Stimulated activated CD4-positive, alpha-beta T cell treated with anti-CD3 and anti-CD28 coated beads, TNF-alpha, amount 100 ng/mL, for 4 hours (primary cell): ENCODE measurements at places on chromosomes 2 and 18.
A peak's percentile ranks its signal among the peaks of the same experiment; 100 is the strongest.

GRCh38 chr18:61850756-61851155 lies 42.1 kb downstream of the RNF152 start:
- no peak for DNase-seq

DNA sequence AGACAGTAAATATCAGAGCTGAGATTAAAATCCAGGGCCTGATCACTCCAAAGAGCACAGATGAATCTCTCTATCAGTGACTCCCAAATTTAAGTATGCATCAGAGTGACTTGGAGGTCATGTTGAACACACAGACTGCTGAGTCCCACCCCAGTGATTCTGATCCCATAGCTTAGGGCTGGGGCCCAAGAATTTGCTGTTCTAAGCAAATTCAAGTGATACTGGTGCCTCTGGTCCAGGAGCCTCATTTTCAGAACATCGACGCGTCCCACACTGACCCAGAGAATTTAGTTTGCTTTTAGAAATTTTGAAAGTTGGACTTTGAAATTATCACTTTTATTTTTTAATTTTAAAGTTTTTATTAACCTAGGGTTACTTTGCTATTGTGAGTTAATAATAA lies 72.7 kb upstream of the NETO1 start:
- no peak for DNase-seq

DNA sequence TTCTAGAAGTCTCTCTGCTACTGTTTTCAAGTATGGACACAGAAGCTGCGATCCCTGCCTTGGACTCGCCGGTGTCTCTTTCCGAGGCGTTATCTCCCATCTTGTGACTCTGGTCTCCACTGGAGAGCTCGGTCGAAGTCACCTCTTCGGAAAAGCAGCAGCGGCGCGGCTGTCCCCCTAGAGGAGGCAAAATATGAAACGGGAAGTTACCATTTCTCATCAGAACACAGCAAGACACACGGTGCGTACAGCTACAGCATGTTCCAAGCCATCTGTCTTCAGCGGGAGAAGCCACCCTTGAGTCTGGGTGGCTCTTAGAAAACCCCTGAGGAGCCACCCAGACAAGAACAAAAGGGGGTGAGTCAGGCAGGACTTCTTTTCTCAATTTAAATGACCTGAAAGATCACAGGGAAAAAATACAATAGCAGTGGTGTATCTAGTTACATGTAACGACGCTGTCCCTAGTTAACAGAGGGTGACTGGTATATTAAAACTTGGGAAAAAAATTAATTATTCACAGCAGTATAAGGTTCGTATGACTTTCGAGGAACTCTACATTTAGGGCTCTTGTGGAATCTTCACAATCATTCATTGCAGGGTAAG lies 114.8 kb downstream of the ZNF516 start:
- no peak for DNase-seq

- DNase-seq = no peak
Measured at GRCh38 chr18:12639990-12640880, 17.7 kb downstream of the SPIRE1 start.

- DNase-seq = no peak
Measured at GRCh38 chr2:224328798-224329197, 73.1 kb downstream of the FAM124B start.

GRCh38 chr18:63487676-63488075 lies 10.9 kb downstream of the SERPINB5 start:
- no peak for DNase-seq

GRCh38 chr2:179745635-179746256 lies 115.7 kb downstream of the ZNF385B start:
- no peak for DNase-seq

DNA sequence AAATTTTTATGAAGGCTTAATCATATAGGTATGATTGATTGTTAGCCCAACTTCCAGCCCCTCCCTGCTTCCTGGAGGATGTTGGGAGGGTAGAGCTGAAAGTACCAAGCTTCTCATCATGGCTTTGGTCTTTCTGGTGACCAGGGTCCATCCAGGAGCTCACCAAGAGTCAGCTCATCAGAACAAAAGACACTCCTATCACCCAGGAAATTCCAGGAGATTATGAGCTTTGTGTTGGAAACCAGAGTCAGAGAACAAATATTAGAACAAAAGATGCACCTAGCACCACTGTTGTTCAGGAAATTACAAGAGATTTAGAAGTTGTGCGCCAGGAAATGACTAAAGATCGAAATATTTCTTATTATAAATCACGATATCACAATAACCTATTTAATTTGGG lies 119.9 kb upstream of the THUMPD2 start:
- DNase-seq = no peak

- no peak for DNase-seq
Measured at GRCh38 chr2:173235947-173236803, 118.5 kb upstream of the CDCA7 start.

- DNase-seq = no peak
Measured at GRCh38 chr18:23888881-23889280, 125.7 kb upstream of the TTC39C start.

DNA sequence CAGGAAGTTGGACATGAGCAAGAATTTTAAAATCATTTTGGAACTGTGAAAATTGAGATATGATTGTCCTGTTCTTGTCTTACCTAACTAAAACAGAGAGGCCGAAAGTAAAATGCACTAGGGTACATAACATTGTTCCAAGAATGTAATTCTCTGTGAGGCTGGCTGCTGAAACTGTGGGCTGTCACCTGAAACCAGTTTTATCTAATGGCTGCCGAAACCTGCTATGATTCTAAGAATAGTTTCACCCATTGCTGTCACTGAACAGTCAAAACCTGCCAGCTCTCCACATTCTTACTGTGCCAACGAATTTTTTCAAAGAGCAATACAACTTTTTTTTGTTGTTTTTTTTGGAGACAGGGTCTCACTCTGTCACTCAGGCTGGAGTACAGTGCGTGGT lies 119.3 kb upstream of the ZSWIM2 start:
- no peak for DNase-seq

- no peak for DNase-seq
Measured at GRCh38 chr2:176415937-176416499, 146.8 kb downstream of the MTX2 start.

GRCh38 chr2:53751728-53752127 lies 15.9 kb upstream of the CHAC2 start:
- no peak for DNase-seq

- DNase-seq = no peak
Measured at GRCh38 chr2:128091726-128092080, 703 bp downstream of the UGGT1 start.

DNA sequence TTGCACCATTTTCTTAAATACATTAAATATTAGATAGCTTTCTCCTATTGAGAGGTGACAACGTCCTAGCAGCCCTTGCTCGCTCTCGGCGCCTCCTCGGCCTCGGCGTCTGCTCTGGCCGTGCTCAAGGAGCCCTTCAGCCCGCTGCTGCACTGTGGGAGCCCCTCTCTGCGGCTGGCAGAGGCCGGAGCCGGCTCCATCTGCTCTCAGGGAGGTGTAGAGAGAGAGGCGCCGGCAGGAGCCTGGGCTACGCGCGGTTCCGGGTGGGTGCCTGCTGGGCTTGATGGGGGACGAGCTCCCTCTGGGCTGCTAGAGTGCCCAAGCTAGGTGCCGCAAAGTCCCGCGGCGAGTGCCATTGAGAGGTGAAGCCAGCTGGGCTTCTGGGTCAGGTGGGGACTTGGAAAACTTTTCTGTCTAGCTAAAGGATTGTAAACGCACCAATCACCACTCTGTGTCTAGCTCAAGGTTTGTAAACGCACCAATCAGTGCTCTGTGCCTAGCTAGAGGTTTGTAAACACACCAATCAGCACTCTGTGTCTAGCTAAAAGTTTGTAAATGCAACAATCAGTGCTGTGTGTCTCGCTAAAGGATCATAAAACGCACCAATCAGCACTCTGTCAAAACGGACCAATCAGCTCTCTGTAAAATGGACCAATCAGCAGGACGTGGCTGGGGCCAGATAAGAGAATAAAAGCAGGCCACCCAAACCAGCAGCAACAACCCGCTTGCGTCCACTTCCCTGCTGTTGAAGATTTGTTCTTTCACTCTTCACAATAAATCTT lies 3.1 kb downstream of the RPRD1A start:
- DNase-seq = no peak

- DNase-seq = no peak
Measured at GRCh38 chr2:2799151-2799697, 468.1 kb upstream of the MYT1L start.

DNA sequence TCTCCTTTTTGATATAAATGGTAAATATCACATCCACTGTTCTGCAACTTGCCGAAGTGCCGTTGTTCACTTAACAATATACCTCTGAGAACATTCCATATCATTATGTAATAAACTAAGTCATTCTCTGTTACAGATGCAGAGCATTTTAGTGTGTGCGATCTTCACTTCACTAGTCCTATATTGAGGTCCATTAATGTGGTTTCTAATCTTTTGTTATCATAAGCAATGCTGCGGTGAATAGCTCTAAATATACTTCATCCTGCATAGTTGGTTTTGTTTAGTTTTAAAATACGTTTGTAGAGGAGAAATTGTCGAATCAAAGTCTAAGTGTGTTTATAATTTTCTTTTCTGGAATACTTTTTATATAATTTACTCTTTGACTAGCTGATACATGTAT lies 280.3 kb upstream of the TRIB2 start:
- no peak for DNase-seq

- DNase-seq = no peak
Measured at GRCh38 chr18:45439851-45440645, 175.2 kb upstream of the SLC14A2 start.

- no peak for DNase-seq
Measured at GRCh38 chr2:78486565-78486964, 538.9 kb upstream of the REG3G start.

- no peak for DNase-seq
Measured at GRCh38 chr2:98484121-98484557, 39.5 kb downstream of the INPP4A start.

DNA sequence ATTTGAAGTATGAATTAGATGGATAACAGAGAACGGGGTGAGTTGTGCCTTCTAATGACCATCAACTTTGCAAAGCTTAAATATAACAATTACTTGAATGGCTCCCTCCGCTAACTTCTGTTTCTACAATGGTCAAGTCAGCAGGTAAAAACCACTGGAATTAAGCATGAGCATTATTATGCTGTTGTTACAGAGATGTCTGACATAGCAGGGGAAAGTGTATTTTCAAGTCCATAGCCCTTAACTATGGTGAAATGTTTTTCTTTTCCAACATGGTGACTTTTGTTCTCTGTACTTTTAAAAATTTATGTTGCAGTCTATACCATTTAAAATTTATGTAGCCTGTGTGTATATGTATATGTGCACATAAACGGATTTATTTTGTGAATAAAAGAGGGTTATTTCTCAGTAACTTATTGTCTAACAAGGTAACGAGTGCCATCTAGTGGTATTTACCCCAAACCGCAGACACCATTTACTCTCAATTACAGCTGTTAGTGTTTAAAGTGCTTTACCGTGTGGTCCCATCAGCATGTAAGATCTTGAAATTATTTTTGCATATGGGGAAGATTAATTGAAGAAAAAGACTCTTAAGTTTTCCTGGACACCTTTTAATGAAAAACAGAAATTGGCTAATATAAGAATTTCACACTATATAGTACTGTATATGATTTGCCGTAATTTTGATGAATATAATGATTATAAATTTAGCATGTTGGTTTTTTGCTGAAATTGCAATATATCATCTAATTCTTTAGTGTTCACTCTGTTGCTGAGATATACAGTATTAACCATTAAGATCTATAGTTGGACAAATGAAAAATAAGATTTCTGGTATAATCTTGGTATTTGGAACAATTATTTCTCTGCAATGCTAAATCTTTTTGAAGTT lies 78.2 kb downstream of the UBE2E3 start:
- DNase-seq = peak; percentile 13

GRCh38 chr2:19893520-19894133 lies 8.2 kb downstream of the TTC32 start:
- DNase-seq = no peak

GRCh38 chr2:85772841-85773491 lies 19.2 kb downstream of the ATOH8 start:
- no peak for DNase-seq

GRCh38 chr2:11914455-11914854 lies 168.0 kb downstream of the LPIN1 start:
- DNase-seq = no peak

- no peak for DNase-seq
Measured at GRCh38 chr2:240198226-240198625, 57.8 kb upstream of the OTOS start.

- DNase-seq = no peak
Measured at GRCh38 chr2:10382354-10383061, 65.6 kb downstream of the ODC1 start.

GRCh38 chr2:172704072-172704936 lies 31.3 kb upstream of the RAPGEF4 start:
- no peak for DNase-seq

- DNase-seq = no peak
Measured at GRCh38 chr2:120141300-120142069, 81.7 kb downstream of the TMEM185B start.

DNA sequence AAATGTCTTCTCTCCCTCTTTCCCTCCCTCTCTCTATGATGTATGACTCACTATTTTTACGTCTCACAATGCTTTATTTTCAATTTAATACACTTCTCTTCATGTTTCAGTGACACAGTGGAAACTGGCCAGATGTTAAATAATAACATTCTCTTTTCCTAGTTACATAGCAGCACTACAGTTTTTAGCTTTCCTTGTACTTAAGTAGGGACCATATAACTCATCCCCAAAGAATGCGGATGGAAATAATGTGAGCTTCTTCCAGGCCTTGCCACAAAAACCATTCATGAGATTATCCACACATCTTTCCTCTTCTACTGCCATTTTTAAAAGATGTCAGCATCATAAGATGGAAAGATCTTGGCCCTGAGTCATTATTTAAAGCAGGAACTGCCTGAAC lies 789.4 kb downstream of the LRP1B start:
- DNase-seq = no peak

GRCh38 chr2:96760986-96761832 lies 507 bp downstream of the CNNM4 start:
- DNase-seq = no peak

GRCh38 chr2:119385466-119385865 lies 18.7 kb downstream of the DBI start:
- DNase-seq = no peak

DNA sequence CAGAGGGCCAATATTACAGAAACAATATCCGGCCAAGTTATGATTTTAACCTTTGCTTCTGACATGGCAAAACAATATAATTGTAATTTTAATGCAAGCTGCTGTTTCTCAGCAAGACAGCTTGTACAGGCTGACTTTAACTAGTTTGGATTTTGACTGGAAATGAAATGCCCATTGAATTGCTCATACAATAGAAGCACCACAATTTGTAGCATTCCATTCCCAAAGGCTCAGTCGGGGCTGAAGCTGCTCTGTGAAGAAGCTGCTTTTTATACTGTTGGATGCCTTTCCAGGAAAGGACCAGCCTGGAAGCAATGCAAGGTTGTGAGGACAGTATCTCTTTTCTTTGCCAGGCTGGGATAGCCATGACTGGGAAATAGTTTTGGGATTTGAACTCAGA lies 677.0 kb upstream of the FANCL start:
- no peak for DNase-seq
